ENCODE measurements at places on chromosomes 12 and 14.
A peak's percentile ranks its signal among the peaks of the same experiment; 100 is the strongest.

DNA sequence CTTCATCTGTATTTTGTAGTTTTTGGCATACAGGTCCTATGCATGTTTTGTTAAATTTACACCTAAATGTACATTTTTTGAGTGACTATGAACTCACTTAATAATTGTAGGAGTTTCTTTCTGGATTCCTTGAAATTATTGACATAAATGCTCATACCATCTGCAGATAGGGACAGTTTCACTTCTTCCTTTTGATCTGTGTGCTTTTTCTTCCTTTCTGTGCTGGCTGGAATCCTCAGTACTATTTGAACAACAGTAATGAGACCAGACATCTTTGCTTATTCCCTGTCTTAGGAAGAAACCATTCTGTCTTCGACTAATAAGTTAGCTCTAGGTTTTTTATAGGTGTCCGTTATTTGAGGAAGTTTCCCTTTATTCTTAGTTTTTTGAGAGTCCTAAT lies 110.3 kb downstream of the ADGRD1 start:
- DNase-seq, result no peak

DNA sequence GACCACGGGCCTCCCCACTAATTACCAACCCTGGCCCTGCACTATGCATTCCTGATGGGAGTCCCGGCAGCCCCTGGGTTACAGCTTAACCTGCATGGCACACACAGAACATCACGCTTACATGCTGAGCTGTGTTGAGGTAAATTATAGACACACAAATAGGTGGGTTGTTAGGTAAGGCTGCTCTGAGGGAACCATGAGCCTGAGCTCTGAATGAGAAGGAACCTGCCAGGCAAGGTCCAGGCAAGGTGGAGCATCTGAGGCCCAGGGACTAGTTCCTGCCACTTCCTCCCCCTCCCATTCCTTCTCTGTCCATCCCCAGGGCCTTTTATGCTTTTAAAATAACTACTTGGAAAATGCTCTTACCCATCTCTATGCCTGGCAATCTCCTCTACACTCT lies 82.7 kb upstream of the ESRRB start:
- no peak for DNase-seq

DNA sequence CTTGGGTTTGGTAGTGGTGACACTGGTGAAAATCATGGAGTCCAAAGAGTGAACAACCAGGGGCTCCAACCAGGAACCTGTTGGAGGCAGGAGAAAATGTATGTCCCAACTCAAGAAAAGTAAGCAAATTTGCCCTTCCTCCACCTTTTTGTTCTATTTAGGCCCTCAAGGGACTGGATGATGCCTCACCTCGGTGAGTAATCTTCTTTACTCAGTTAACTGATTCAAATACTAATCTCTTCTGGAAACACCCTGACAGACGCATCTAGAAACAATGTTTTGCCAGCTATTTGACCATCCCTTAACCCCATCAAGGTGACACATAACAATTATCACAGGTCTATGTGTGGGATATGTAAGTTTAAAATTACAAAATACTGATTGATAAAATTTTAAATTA lies 272.4 kb upstream of the FOXG1 start:
- no peak for DNase-seq

DNA sequence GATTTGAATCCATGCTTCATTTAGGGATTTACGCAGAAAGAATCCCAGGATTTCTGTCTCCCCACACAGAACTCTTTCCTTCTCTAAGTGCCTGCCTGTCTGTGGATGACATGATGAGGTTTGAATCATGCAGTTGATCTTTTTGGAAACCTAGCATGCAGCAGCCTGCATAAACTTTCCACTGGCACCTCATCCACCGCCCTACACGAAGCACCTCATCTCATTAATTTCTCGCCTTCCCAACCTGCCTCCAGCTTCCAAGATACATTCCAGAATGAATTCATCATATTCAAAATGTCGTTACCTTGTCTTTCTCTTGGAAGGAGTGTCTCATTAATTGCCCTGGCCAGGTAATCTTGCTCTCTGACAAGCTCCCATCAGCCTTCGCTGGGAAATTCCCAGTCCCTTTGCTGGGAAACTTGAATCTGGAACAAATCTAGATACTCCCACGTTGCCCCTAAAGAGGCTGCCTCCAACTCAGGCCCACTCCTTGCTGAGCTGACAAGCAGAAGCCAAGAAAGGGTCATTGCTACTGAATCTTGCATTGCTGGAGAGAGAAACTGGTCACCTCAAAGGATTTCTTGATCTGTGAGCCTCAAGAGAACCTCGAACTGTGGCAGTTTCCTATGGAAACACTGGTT lies 48.2 kb downstream of the SERPINA3 start:
- DNase-seq, result no peak

DNA sequence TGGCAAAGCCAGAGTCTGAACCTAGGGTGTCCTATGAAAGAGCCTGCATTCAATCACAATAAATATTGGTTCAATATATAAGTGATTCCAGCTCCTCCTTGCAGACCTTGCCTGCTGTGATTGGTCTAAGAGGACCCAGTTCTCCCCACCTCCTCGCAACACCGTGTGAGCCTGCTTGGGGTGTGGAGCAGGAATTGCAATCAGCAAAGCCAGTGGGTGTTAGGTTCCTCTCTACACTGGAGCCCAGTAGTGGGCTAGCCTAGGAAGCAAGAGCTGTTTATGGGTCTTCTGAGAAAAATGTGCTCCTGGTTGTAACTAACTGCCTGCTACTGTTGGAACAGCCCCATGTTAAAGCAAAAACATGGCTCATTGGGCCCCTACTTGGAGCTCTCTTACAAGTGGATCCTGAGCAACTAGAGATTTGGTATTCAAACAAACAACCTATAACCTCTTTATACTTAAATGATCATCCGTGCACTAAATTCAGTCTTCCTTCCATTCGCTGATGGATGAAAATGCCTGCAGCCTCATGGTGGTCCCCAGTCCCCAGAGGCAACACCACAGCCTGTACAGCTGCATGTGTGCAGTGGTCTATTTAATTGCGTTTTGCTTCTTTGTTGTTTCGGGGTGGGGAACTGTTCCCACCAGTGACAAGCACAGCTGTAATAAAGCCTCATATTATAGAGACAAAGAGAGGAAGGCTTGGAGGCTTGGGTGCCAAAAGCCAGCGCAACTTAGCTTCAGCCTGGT lies 3.7 kb upstream of the SELPLG start:
- DNase-seq, result no peak

DNA sequence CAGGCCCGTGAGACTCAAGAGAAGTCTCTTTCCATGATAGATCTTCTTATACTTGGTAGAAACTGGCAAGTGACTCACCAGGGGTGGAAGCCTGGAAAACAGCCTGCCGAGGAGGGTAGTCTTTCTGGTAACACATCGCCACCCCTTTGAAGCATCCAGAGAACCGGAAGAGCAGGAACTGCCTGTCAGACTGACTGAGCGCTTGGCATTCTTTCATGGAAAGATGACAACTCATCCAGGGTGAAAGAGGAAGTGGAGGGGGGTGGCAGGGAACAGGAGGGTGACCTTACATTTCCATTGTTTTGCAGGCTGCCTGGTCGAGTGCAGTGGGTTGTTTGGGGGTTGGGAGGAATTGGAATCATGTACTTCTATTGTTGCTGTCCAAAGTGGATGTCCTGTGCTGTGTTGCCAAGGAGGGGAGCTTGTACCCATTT lies 34.5 kb downstream of the PRKCH start:
- no peak for DNase-seq

- no peak for DNase-seq
Measured at GRCh38 chr12:52521568-52522266, 1.5 kb upstream of the KRT5 start.

DNA sequence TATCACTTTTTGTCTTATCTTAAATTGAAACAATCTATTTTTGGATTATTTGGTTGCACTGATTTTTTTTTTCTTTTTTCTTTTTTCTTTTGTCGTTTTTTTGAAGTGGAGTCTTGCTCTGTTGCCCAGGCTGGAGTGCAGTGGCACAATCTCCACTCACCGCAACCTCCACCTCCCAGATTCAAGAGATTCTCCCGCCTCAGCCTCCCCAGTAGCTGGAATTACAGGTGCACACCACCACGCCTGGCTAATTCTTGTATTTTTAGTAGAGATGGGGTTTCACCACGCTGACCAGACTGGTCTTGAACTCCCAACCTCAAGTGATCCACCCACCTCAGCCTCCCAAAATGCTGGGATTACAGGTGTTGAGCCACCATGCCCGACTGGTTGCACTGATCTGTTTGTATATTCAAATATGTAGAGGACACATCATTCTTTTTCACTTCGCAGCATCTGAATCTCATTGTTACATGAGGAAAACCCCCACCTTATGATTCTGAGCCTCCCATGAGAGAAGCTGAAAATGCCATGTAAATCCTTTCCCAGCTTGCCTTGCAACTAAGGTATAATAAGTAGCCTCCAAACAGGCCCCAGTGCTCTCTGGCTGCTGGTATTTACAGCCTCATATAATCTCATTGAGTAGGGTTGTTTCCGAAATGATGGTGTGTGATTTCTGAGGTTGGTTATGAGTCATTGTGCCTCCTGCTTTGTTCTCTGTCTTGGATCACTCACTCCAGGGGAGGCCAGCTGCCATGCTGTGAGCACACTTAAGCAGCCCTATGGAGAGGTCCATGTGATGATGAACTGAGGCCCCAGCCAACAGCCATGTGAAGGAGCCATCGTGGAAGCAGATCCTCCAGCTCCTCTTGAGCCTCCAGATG lies 5.2 kb upstream of the HSP90B1 start:
- no peak for DNase-seq

- no peak for DNase-seq
Measured at GRCh38 chr12:51183816-51184215, 10.9 kb upstream of the TFCP2 start.

- peak; percentile 39 for DNase-seq
Measured at GRCh38 chr12:13864081-13864673, 117.2 kb downstream of the GRIN2B start.

GRCh38 chr12:111573476-111573875 lies 25.6 kb downstream of the ATXN2 start:
- DNase-seq, result no peak

- DNase-seq, result no peak
Measured at GRCh38 chr14:50340045-50340444, 27.9 kb downstream of the DMAC2L start.

DNA sequence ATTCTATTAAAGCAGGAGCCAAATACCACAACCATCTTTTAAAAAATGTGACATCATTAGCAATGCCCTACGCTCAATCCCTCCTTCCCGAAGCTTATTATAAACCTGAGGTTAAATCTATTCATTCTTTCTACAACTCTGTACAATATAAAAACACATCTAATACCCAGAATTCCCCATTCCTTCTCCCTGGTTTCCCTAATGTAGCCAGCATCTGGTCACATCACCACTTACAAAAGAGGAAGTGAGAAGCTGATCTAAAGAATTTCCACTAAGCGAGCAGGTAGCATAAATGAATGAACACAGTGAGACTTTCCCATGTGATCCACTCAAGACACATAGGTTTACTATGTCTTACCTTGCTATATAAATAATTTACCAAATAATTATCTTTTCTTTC lies 90.4 kb downstream of the LRP6 start:
- no peak for DNase-seq

DNA sequence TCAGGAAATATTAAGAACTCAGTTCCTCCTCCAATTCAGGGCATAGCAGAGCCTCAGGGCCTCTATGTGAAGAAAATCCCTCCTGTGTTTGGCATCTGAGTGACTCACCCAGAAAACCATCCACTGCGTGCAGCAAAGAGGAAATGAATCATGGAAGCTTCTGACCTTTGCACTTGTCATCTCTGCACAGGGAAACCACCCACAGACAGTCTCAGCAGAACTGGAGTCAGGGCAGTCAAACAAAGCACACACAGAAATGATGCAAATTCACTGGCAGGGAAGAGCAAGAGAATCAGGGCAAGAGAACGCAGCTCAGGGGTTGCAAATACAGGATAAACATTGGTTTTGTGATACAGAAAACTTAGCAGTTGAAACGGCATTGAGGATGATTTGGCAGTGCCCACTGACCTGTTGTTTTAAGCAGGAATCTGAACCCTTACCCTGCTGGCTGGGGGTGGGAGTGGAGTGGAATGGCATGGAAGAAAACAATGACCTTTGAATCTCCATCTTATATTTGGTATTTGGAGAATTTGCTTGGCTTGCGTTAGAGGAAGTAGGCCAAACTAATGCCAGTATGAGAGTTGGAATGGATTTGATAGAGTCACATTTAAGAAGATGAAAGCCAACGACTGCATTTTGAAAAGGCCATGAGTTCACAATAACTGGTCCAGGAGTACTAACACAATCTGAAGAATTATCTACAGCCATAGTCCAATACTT lies 53.5 kb downstream of the PHLDA1 start:
- DNase-seq, result no peak

DNA sequence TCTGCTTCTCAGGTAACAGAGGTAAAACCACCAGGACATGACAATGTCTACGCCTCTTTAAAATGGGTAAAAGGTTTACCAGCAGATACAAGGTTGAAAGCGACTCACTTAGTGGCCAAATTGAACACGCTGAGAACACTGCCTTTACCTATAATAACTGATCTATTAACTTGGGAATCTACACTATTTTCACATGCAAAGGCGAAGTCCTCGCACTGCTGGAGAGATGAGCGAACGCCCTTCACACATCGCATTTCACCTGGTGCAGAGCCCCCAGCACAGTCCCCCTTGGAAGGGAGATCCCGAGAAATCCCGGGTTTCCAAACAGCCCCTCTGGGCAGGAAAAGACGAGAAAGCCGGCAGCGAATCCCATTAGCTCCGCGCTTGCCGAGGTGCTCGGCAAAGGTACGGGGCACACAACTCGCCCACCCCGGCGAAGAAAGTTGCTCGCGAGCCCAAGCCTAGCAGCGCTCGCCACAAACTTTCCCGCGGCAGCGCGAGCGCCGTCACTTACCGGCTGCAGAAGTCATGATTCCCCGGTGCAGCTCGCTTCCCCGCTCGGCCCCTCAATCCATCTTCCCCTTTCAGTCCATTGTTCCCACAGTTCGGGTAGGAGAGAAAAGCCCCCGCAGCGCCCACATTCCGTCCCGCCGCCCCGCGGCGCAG lies 423 bp downstream of the FGD6 start:
- DNase-seq, result no peak

GRCh38 chr14:70956511-70956910 lies 49.3 kb downstream of the PCNX1 start:
- DNase-seq, result no peak

DNA sequence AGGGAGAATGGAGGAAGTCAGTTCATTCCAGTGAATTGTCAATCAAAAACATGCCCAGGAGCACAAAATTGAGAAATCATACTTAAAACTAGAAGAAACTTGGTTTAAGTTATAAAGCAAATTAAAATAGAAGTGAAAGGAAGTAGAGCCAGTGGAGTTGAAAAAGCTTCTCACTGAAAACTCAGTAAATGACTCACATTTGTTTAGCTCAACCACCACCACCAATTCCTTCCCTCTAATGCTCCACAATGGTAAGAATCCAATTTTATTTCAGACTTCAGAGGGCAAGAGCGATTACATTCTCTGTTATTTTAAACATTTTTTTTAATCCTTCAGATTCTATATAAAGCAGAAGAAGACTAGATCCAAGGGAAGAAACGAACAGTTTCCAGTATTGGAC lies 19.4 kb downstream of the UTP20 start:
- no peak for DNase-seq

GRCh38 chr12:111425655-111426054 lies 19.9 kb downstream of the SH2B3 start:
- DNase-seq, result no peak
